ENCODE measurements at places on chromosomes 5 and 9.

GRCh38 chr5:120771202-120771601 lies 307.1 kb downstream of the PRR16 start:
- no peak for DNase-seq

DNA sequence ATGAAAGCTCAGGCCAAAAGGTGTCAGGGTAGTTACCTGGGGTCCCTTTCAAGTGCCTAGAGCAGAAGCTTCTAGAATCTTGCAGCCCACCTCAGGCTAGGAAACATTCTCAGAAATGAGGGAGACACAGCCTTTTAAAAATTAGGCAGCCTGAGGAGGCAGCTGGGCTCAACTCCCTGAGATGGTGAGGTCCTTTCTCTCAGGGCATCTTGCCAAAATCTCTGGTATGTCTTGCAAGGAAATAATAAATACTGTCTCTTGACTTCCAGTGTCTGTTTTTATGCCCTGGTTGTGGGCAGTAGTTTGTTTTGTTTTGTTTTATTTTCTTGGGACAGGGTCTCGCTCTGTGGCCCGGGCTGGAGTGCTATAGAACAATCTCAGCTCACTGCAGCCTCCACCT lies 100.9 kb upstream of the APC start:
- no peak for DNase-seq

DNA sequence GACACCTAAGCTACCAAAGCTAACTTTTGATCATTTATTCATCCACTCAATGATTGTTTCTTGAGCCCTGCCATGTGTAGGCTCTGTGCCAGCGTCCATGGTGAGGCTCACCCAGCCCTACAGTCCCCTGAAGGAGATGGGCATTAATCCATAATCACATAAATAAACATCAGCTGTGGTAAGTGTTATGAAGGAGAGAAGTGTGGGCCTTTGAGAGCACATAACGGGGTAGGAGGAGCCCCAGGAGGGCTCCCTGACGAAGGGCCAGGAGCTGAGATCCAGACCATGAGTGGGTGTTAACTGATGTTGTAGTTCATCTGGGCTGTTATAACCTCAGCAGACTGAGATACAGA lies 53.9 kb upstream of the AFAP1L1 start:
- DNase-seq = no peak

- DNase-seq = no peak
Observed at GRCh38 chr9:133682818-133683585, 46.8 kb downstream of the DBH start.

DNA sequence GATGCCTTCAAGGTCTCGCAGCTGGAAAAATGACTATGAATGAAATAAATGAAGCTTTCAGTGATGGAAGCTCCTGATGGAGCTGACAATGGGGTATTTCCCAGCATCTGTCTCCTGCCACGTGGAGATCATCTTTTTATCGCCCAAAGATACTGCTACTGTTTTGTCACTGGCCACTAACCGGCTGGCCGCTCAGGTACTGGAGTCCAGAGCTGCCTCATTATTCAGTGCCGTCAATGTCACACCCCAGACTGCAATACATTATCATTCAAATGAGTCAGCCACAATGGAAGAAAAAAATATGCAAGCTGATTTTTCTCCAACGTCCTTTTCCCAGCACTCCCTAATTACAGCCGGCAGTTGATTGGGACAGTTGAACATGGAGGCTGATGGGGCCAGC lies 280.4 kb downstream of the ZSWIM6 start:
- DNase-seq = no peak

- DNase-seq = no peak
Observed at GRCh38 chr9:92147030-92147851, 32.0 kb upstream of the SPTLC1 start.

DNA sequence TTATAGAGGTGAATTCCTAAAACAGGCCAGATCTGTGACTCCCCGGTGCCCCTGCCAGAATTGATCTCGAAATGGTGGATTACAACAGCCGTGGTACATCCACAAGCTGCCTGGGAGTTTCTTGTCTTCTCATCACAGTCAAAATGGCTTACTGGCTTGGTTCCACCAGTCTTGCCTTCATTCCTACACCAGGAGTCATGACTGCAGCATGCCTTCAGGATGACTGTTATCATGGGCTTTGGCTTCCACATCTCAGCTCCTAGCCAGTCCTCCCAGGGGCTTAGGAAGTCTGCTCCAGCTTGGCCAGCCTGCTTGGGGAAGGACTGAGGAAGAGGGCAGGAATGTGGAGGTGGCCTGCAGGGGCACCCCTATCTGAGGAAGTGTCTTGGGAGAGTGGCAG lies 132.9 kb upstream of the NR3C1 start:
- DNase-seq = no peak

DNA sequence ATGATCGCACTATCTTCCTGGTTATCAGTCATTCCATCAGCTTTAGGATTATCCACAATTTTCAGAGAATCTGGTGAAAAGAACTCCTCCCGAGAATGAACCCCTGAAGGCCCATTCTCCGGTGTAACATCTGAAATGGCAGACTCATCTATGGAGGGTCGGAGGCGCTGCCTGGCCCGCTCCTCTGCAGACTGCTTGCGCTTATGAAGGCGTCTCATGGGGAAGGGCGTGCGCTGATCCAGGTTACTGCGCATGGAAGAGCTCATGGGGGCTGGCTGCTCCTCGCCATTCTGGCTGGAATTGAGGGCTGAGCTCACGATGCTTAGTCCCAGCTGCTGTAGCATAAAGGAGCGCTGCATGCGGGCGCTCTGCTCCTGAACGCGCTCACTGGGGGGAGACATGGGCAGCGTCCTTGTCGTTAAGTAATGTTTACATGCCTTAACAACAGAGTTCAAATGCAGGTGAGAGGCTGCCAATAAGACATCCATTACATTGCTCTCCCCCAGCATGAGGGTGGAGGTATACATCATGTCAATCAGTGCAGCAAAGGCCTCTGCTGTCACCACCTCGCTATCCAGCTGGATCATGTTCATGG lies 19.4 kb downstream of the GRHPR start:
- DNase-seq = no peak
